ENCODE measurements at places on chromosomes 5 and 9.

DNA sequence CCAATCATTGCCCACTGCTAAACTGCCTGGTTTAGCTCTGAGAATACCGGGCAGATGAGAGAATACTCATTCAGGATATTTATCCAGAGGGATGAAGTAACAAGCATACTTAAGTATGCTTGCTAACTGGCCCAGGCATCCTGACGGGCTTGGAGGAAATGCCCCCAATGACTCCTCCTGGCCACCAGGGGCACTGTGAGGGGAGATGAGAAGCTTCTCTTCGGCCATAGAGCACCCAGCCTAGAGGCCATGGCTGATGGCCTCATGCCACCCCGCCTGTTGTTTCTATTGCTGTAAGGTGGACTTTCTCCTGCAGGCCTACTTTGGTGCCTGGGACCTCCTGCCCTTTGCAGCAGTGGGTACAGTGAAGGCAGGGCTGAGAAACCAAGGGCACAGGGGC lies 134.5 kb upstream of the FSTL4 start:
- DNase-seq: no peak

DNA sequence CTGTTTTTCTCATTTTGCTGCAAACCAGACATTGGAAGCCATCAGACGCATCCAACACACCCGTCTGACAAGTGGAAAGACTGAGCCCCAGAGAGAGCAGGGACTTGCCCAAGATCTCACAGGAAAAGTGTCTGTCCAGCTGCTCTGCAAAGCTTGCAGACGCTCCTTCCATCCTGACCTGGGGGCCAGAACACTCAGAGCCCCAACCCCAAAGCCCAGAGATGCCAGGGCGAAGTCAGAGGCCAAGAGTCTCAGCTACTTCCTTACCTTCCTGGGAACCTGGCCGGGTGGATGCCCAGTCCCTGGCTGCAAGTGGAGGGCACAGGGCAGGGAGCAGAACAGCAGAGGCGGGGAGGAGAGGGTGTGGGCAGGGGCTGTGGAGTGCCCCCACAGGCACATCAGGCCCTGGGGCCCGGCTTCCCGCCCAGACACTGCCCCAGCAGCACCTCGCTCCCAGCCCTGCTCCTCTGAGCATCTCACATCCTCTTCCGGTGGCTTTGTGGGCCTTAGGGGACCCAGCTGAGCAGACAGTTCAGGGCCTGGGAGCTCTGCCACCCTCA lies 9.7 kb upstream of the RALGDS start:
- DNase-seq: no peak

DNA sequence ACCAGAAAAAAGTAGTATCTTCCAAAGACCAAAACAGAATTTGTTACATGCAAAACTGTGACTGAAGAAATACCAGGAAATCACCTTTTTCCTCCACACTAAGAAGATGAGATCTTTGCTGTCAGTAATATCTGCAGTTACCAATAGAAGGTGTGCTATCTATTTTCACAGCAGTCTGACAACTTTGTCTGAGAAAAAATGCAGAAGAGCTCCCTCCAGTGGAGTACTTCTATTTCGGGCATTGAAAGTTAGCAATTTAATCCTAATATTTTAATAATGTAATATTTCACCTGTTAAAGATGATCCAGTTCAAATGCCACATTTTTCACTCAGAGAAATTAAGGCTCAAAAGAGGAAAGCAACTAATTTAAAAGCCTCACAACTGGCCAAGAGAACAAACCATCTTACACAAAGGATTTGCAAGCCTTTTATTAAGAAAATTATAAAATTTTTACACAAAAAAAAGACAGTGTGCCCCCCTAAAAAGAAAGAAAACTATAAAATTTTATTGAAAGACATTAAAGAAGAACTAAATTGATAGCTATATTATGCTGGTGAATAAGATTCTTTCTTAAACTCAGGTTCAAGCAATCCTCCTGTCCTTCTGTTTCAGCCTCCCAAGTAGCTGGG lies 50.6 kb downstream of the DEPDC1B start:
- peak; percentile 52 for DNase-seq

- no peak for DNase-seq
Measured at GRCh38 chr5:1764606-1764960, 35.1 kb downstream of the MRPL36 start.

- DNase-seq: no peak
Measured at GRCh38 chr9:91676046-91676445, 252.4 kb upstream of the NFIL3 start.

DNA sequence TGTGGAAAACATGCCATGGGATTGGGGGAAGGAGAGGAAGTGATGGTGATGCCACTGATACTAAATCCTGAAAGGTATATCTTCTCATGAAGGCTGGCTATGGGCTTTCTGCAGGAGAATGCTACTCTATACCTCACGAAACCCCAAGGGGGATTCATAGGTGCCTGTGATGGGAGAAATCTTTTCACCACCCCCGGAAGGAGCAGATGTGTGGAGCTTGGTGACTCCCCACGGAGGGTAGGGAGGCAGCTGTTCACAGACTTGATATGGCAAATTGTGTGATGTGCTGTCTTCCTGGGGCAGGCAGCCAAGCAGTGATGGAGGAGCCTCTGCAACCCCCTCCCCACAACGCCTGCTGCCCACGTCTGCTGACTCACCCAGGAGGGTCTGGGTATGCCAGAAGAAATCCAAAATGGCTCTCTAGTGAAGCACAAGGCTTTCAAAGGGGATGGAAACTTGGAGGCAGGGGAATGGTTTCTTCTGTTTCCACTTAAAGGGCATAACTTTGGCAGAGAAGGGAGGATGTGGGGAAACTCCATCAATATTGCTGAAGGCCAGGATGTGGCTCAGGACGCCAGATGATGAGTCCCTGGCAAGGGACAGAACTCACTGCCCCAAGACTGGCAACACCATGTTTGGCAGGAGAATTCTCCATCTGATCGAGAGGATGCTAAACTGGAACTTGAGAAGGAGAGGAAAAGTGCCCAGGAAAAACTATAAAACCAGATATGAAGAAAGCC lies 188.3 kb downstream of the GABBR2 start:
- peak; percentile 29 for DNase-seq

GRCh38 chr5:131615957-131616356 lies 19.1 kb downstream of the RAPGEF6 start:
- no peak for DNase-seq

DNA sequence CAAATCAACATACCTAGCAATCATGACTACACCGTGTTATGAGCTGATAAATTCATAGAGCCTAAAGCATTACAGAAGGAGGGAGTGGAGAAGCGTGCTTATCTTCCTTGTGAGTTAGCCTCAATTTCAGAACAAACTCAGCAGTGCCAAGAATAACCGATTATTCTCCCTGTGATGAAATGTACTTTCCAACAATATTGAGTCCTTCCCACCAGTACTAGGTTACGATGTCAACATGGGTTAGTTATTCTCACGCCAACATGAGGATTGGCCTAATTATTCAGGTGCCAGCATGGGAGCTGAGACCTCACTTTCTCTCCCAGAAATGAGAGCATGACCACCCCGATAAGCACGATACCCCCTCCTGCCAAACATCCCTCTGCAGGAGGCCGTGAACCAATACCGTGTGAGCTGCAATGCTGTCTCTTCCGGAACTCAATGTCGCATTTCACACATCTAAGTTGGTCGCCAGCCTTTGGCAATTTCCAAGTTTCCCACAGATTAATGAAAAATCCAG lies 193.7 kb downstream of the ENC1 start:
- no peak for DNase-seq
